Aorta (tissue), 5 donors: ENCODE measurements at places on chromosomes 7 and 10.

DNA sequence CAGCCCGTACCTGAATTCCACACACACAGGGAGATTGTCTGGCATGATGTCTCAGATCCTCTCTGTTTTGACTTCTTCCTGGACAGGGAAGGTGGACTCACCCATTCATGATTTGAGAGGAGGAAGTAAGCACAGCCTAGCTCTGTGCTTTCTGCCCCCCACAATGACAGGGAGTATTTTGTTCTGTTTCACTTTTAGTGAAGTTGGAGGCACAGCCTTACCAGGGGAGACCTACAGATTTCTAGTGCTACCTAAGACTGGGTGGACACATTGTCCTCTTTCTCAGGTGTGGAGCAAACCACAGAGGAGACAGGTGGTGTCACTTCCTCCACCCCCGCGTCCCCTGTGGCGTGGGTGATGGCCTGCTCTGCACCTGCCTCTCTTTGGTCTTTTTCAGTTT, 408.6 kb upstream of the PFKP start:
- DNase-seq, result no peak

DNA sequence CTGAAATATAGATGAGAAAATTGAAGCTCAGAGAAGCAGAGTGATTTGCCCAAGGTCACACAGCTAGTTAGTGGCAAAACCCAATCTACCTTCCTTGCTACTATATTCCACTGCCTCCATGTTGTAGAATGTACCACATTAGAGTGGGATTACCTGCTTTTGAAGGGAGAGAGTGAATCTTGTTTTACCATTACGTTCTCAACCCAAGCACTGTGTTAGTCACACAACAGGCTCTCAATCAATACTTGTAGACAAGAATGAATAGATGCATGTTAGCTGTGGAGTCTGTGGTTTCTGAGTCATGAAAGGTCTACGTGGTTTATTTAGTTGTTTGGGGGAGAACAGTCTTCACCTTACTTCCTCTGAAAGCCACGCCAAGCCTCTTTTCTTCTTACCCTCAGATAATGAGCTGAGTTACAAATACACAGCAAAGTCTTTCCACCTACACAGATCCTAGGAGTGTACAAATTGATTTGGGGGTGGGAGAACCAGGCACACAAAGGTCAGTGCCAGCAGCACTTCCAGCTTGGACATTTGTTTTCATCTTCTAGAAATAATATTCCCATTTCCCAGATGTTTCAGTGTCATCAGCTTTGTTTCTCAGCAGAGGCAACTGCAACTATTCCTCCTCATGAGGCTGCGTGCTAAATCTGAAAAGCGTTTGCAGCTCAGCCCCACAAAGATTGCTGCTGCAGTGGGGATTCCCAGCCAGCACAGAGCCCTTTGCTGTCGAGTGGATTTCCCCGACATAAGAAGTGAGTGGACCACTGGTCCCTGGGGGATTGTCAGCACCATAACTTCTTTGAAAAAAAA, 71.5 kb upstream of the ADO start:
- DNase-seq, result no peak

DNA sequence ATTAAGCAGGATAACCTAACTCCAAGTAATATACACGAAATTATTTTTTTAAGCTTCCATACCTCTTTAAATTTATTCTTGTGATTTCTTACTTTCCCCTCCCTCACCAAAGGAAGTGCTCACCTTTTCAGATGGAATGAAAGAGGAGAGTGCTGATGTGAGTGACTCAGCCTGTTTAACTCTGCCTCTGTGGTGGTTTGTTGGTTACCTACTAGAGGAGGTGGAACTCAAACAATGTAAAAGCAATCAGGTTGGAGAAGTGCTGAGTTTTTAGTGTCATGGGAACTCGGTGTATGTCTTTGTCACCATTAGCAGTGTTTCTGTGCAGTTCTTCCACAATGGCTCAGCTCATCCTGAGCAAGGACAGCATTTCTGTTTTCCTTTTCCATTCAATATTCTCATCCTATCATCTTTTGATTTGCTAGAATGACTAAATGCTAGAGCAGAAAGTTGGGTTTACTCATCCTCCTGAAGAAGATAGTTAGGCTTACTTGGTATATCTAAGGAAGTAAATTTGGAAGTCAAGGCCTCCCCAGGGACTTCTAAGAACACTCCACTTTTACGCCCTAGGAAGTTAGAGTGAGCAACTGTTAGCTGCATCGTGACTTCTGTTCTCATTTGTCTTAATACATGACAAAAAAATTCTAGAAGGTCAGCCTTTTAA, 6.0 kb downstream of the ADD3 start:
- DNase-seq, result no peak

GRCh38 chr10:3790858-3791257, 5.8 kb upstream of the KLF6 start:
- DNase-seq, result no peak

DNA sequence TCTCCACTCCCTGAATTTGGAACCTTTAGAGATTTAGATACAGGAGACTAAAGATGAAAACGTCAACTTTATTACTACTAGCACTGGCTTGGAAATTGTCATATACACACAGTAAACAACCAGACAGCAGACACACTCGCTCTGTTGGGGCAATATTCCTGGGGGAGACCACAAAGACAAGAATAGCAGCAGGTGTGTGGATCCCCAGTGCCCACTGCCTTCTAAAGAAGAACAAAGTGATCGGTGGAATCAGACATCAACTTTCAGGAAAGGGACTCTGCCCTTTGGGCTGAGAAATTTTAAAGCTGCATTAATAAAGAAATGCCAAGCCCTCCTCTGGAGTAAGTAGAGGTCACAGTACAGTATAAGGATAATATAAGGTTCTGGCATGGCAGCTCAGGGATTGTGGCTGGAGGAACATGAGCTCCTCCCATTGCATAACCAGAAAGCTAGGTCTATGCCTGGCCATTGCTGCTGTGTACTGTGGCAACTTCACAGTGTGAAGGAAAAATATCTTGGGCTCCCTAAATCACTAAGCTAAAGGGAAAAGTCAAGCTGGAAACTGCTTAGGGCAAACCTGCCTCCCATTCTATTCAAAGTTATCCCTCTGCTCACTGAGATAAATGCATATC, 57.1 kb upstream of the ANKRD1 start:
- no peak for DNase-seq

DNA sequence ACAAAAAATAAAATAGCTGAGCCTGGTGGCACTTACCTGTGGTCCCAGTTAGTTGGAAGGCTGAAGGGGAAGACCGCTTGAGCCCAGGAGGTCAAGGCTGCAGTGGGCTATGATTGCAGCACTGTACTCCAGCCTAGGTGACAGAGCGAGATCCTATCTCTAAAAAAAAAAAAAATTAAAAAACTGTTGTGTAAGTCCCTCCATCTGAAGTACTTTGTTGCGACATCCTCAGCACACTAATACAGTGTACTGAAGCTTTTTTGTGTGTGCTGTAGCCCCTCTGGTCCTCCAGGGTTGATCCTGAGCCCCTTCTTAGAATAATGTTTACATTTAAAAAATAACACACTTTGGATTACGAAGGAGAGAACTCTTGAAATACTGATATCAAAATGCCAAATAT, 71.3 kb downstream of the PFKFB3 start:
- DNase-seq, result no peak

DNA sequence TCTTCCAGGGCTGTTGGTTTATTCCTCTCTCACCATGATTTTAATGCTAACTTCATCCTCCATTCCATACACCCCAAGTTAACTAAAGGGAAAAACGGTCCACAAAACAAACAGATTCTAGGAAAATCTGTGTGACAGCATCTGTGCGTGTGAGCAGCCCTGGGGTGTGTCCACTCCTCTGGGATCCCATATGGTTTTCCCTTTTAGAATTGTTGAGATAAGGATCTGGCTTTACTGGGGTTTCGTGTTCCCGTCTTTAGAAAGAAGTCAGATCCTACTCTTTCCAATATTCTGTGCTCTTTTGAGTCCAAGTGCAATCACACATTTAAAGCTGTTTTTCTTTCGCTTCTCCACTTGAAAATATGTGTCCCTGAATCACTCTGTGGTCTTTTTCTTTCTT, 257.1 kb downstream of the KLF6 start:
- DNase-seq, result no peak

DNA sequence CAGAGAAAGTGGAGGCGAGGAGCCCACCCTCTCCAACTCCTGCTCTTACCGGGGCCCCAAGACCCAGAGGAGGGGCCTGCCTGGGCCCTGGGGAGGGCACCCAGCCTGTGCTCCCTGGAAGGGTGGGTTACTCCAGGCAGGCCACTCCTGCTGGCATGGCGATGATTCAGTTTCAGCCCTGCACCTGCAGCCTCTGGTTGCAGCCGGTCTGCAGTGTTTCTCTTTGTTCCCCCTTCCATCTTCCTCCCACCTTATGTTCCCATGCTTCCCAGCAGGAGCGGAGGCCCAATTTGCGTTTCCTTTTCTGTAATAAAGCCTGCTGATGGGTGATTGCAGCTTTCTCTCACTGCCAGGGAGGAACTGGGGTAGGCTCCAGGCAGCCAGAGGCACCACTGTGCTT, 53.2 kb upstream of the FAM20C start:
- no peak for DNase-seq

- no peak for DNase-seq
Observed at GRCh38 chr10:124306922-124307371, 111.8 kb downstream of the OAT start.

GRCh38 chr10:89115876-89116627, 91.1 kb downstream of the CH25H start:
- no peak for DNase-seq

DNA sequence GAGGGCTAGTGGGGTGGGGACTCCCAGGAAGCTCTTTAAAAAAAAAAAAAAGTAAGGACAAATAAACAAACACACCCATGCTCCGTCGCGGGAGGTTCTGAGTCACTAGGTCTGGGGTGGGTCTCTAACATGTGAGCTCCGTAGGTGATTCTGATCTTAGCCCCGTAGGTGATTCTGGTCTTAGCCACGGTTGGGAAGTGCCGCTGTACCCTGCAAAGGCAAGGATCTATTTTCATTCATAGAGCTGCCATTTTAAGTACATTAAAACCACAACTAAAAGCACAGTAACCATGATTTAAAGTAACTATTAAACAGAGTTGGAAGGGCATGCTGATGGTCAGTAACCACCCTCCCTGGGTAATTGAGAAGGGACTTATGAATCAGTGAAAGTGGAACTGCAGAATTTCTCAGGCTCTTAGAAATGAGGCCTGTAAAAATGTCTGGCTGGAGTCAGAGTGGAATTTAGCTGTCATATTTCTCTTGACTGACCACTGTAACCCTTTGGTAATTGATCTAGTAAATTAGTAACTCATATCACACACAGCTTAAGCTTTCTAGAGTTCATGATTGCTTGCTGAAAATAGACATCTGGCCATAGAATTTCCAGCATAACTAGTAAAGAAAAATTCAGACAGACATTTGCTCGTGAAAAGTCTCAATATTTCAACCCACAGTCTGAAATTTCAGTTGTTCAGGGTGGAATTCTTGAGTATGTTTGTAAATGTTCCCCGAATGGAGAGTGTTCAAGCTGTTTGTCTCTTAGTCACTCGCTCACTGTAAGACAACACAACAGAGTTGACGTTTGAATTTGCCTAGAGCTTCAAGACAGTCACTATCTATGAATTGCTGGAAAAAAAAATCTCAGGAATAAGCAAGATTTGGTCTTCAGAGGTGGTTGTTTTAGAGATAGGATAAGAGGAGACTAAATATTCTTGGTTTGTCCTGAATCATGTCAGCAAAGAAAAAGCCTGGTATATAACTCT, 34.2 kb upstream of the TCF7L2 start:
- no peak for DNase-seq

GRCh38 chr10:47354165-47354564, 6.0 kb downstream of the RBP3 start:
- DNase-seq, result no peak

GRCh38 chr10:128924918-128925317, 542.1 kb upstream of the MGMT start:
- no peak for DNase-seq
